ENCODE measurements at places on chromosomes 3 and 15.

GRCh38 chr3:188417271-188417696 lies 263.3 kb downstream of the LPP start:
- no peak for DNase-seq

- peak; percentile 60 for DNase-seq
Measured at GRCh38 chr15:88385078-88385700, 82.0 kb downstream of the MRPL46 start.

GRCh38 chr15:50067254-50067653 lies 51.8 kb downstream of the ATP8B4 start:
- DNase-seq: no peak

- DNase-seq: no peak
Measured at GRCh38 chr15:86213420-86213819, 133.7 kb downstream of the AGBL1 start.

GRCh38 chr3:192906940-192907339 lies 10.7 kb downstream of the MB21D2 start:
- no peak for DNase-seq

GRCh38 chr3:113111011-113111707 lies 100.2 kb upstream of the BOC start:
- DNase-seq: no peak

DNA sequence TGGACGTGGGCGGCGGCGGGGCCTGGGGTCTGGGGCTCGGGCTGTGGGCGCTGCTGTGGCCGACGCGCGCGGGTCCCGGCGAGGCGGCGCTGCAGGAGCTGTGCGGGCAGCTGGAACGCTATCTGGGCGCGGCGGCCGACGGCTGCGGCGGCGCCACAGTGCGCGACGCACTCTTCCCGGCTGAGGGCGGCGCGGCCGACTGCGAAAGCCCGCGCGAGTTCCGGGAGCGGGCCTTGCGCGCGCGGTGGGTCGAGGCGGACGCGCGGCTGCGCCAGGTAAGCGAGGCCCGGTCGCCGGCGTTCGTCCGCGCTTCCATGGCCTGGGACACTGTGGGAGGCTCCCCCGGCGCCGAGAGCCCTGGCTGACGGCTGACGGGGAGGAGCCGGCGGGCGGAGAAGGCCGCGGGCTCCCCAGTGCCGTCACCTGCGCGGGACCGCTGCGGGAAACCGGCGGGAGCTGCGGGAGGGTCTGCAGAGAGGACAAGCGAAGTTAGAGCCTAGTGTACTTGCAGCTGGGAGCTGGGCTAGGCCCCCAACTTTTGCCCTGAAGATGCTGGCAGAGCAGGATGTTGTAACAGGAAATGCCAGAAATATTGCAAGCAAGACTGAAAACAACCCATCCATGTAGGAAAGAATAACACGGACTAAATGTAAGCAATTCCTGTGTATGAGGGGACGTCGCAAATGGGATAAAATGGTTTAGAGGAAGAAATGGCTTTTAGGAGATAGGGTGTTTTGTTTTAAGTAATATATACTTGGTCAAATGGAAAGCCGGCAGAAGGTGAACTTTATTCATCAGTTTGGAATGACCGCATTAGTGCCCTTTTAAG lies 847 bp downstream of the WHAMM start:
- DNase-seq: peak; percentile 75

- no peak for DNase-seq
Measured at GRCh38 chr3:186854954-186855353, 12.4 kb downstream of the ADIPOQ start.

DNA sequence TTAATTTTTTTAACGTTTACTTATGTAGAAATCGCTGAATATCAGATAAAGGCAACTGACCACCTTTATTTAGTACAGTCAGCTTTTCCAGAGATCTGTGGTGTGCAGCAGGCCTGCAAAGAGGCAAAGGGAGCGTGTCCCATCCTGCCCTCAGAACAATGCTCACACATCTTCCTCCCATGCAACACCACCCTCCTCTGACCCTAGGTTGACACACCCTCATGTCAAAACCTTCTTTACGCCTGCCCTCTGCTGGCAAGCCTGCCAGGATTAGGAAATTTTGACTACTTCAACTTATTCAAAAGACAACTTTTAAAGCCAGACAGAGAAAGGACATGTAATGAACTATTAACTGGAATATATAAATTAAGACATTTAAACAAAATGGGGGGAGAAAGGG lies 513.7 kb downstream of the FOXP1 start:
- peak; percentile 45 for DNase-seq

- DNase-seq: no peak
Measured at GRCh38 chr3:126469479-126469878, 6.2 kb downstream of the ZXDC start.

DNA sequence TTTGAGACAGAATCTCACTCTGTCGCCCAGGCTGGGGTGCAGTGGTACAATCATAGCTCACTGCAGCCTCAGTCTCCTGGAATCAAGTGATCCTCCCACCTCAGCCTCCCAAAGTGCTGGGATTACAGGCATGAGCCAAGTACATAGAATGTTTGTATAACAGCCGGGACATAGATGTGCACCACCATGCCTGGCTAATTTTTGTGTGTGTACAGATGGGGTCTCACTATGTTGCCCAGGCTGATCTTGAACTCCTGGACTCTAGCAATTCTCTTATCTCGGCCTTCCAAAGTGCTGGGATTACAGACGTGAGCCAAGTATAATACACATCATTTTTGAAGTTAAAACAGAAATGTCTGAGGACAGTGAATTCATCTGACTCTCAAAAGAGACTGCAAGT lies 93.5 kb downstream of the CORO2B start:
- DNase-seq: no peak

DNA sequence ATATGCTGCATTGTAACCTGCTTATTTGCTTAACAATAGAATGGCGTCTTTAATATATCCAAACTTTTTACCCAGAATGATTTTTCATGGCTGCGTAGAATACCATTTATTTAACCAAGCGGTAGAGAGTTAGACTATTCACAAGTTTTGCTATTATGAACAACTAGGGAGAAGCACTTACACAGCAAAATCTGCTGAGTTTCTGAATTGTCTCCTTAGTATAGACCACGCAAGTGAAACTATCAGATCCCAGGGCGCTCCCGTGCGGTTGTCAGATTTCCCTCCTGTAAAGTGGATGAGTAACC lies 12.6 kb upstream of the ADPGK start:
- peak; percentile 18 for DNase-seq

GRCh38 chr15:89472785-89473256 lies 23.6 kb downstream of the RHCG start:
- DNase-seq: peak; percentile 33
